ENCODE measurements at places on chromosomes 11 and 22.

DNA sequence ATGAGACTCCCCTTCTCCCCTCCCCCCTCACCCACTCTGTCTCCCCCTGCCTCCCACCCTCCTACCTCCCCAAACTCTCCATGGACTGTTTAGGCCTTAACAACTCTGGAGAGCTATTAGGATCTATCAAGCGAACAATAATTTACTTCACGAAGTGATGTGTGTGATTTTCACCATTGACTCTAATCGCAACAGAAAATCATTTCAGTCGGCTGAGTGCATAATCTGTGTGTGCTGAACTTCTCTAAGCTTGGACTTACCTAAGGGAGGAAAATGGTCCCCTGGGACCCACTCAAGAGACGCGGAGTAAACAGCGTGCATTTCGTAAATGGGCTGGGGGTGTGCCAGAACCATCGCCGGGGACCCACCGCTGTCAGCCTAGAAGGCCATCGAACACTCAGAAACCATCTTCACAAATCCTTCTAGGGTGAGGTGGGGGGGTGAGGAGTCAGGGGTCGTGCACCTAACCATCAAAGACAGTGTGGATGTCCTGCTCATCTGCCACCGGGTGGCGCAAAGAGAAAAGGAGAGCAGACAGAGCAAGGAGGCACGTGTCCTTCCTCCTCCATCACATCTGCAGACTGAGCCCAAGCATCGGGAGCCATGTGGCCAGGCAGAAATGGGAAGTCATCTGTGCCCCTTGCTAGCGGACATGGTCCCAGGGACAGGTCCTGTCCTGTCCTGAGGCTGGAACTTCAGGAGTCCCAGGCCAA, 62.1 kb upstream of the NUP50 start:
- DNase-seq = no peak

- DNase-seq = no peak
Observed at GRCh38 chr11:1009991-1010390, 26.5 kb downstream of the MUC6 start.

DNA sequence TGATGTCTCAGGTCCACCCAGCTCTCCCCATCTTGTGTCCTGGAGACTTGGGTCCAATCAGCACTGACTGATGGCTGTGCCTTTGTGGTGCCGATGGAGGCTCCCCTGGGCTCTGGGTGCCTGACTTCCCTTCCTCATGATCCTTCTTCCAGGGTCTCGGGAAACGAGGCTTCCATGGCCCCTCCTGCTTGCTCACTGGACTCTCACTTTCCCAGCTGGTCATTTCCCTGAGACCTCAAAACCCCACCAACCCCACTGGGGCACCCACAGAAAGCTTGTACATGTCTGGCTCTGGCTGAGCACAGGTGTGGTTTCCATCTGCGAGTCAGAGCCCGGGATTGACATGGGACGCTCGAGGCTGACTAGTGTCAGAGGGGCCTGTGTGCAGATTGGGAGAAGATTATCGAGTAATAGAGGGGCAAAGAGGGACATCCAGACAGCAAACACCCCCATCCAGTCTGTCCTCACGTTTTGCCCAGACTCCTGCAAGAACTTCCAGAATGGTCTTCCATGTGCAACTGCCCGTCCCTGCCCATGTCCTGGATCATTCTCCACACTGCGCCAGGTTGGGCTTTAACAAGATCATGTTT, 15.1 kb downstream of the APOL1 start:
- DNase-seq = no peak

GRCh38 chr22:49655168-49655812, 172.4 kb downstream of the BRD1 start:
- no peak for DNase-seq

- no peak for DNase-seq
Observed at GRCh38 chr11:85377901-85378300, 249.2 kb downstream of the DLG2 start.

- no peak for DNase-seq
Observed at GRCh38 chr11:104219096-104219495, 55.1 kb upstream of the PDGFD start.

- no peak for DNase-seq
Observed at GRCh38 chr11:25483915-25484635, 847.9 kb upstream of the ANO3 start.

GRCh38 chr11:34175284-34176019, 70.0 kb downstream of the NAT10 start:
- DNase-seq = no peak

GRCh38 chr11:20362481-20362880, 1.0 kb upstream of the HTATIP2 start:
- DNase-seq = no peak

- DNase-seq = no peak
Observed at GRCh38 chr11:75813124-75813523, 1.9 kb upstream of the UVRAG start.

DNA sequence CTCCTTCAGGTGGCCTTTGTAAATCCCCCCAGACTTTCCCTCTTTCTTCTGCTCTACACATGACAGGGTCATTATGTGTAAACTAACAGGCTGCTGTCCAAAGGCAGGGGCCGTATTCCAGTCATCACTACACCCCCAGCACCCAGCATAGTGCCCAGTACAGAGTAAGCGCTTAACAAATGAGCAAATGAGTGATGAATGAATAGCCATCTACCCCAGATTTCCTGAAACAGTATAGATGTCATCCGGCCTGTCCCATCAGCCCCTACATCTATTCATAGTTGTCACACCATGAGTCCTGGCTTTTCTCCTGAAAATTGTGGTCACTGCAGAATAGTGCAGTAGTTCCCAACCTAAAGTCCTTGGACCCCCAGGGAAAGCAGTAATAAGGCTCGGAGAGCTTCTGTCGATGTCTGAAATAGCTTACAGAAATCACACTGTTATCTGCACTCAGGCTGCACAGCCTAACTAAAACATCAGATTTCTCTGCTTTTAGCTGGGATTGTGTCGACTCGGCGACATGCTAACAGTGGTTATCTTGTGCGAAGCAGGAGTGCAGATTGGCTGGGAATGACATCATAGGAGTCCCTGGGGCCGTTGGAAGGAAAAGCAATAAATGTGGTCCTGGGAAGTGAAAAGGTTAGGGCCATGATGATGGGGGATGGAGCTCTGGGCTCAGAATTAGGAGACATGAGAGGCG, 143.8 kb upstream of the NECTIN1 start:
- no peak for DNase-seq

DNA sequence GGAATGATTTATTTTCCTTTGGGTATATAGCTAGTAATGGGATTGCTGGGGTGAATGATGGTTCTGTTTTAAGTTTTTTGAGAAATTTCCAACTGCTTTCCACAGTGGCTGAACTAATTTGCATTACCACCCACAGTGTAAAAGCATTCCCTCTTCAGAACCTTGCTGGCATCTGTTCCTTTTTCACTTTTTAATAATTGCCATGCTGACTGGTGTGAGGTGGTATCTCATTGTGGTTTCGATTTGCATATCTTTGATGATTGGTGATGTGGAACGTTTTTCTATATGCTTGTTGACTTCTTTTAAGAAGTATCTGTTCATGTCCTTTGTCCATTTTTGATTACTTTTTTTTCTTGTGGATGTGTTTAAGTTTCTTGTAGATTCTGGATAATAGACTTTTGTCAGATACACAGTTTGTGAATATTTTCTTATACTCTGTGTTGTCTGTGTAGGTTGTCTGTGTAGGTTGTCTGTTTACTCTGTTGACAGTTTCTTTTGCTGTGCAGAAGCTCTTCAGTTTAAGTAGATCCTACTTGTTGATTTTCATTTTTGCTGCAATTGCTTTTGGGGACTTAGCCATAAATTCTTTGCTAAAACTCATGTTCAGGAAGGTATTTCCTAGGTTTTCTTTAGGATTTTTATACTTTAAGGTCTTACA, 291.8 kb upstream of the DDI1 start:
- DNase-seq = no peak

DNA sequence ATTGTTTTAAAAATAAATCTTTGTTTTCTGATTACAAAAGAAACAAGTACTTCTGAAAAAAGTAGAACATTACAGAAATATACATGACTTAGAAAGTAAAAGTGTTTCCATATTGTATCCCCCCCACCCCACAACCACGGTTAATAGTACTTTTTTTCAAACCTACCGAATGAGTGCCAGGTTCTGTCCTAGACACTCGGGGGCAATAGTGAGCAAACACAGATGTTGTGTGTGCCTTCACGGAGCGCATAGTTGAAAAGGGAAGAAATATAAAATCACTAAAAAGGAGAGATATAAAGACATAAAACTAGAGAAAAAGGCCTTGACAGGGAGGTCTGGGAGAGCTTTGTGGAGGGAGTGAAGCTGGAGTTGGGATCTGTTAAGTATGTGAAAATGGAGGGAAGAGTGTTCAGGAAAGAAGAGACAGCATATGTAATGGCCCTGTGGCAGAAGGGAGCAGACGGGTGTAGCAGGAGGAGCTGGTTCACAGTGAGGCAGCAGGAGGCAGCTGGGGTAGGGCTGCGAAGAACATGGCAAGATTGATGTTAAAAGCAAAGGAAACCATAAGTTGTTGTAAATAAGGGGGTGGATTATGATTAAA, 42.1 kb upstream of the ALX4 start:
- DNase-seq = no peak

GRCh38 chr22:48628891-48629543, 1198.7 kb downstream of the BRD1 start:
- DNase-seq = no peak

- DNase-seq = no peak
Observed at GRCh38 chr11:70566768-70567530, 168.6 kb downstream of the CTTN start.
